ENCODE measurements at places on chromosomes 11 and 22. TPM values are rescaled to one million over a fixed set of nuclear protein-coding genes. Genes with fewer than 3 reads are reported as not detected.

DNA sequence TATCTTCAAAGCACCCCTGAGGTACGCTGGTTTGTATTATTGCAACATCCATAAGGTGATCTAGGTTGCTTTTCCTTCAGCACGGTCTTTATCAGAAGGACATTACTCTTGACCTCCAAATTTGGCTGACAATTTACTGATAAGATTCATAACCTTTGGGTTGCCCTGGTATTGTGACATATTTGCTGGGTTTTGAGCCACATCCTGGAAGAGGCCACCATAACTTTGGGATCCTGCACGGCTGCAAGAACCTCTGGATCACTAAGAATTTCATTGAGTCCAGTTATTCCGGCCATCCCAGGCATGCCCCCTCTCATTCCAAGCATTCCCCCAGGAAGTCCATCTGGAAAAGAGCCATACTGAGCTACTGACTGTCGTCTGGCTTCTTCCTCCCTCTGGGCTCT, 6.5 kb upstream of the PLET1 start:
- H3K27ac ChIP-seq = no peak overlapping the region
- H3K4me3 ChIP-seq = no peak overlapping the region
- no peaks in the 10 kb centered on the region for H3K27me3 ChIP-seq
- H3K4me1 ChIP-seq = no peaks in the 10 kb centered on the region

DNA sequence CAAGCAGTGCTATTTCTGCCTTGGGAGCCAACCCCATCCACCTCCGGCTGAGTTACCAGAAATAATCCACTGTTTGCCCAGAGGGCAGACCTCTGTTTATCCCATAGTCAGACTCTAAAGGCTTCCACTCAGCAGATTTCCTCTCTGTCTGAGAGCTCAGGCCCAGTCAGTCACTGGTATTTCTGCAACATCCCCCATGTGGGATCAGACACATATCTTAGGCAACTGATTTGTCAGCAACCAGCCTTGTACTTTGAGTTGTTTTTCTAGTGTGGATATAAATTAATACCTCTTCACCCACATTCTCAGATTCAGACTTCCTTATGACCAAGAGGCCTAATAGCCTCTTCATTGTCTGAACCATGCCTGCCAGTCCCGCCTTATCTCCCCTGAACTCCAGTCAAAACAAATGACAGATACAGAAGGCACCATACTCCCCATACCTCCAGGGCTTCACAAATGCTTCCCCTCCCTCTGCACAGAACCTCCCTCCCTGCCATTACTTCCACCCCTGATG, 193.6 kb downstream of the FAM76B start:
- H3K27me3 ChIP-seq = no peaks in the 10 kb centered on the region
- no peak for DNase-seq
- H3K4me3 ChIP-seq = no peak overlapping the region

SFI1 gene
- total RNA-seq = 70.1 TPM

- no peaks in the 10 kb centered on the region for H3K36me3 ChIP-seq
- H3K4me1 ChIP-seq = no peaks in the 10 kb centered on the region
Measured at GRCh38 chr11:68692115-68692514, 7.8 kb downstream of the GAL start.

DNA sequence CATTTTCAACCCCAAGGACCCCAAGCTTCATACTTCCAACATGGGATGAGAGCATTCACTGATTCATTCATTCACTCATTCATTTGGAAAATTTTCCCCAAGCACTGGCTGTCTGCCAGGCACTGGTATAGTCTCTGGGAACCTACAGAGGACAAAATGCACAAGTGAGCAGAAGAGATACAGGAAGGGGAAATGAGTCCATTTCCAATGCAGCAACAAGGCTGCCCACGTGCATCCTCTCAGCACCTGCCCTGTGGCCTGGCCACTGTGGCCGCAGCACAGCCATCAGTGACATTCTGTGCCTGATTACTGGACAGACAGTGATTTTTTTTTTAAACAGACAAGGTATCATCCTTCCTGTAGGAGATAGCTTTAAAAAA, 96.0 kb upstream of the PITPNB start:
- H3K36me3 ChIP-seq = no peaks in the 10 kb centered on the region
- H3K4me3 ChIP-seq = no peak overlapping the region
- H3K27me3 ChIP-seq = no peaks in the 10 kb centered on the region
- no peak for DNase-seq

- no peak for DNase-seq
- H3K4me1 ChIP-seq = peaks cover 39% of the 10 kb centered on the region
- no peak overlapping the region for H3K27ac ChIP-seq
Measured at GRCh38 chr11:60928563-60929001, 4.3 kb downstream of the TMEM132A start.

DNA sequence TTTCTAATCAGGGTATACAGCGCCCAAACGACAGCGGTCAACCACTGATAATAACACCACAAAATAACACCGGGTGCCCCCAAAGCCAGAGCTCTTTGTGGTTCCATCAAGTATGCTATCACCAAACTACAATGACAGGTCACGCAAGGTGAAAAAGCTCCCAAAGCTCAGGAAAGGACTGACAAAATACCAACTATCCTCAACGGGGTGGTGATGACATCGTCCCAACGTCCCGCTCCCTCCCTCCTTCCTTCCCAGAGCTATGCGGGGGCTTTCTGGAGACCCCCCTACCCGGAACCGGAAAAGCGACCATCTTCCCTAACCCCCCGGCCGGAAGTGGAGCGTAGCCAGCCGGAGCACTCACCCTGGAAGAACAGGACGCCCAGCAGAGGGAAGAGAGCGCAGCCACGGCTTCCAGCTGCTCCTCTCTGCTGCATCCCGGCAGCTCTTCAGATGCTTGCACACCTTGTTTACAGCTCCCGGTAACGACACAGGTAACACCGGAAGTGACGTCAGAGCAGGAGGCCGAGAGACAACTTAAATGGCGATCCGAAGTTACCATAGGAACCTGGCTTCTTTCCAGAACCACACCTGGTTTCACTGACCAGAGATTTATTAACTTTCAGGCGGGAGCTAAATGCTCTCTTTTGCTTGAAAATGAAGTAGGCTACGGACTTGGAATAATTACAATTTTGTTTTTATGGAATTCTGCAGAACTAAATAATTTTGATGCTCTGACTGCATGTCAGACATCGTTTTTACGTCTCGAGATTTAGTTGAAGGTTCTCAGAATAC, at the start of gene MPZL3:
Gene MPZL3 (minus strand): TSS at position 508 of the 795 bp plus-strand sequence. CDS start 71 bp downstream, at position 437.
- peak within 1 kb of the TSS; percentile 83 for H3K4me3 ChIP-seq
- peak; percentile 85 for DNase-seq
- no peaks in the 10 kb centered on the region for H3K27me3 ChIP-seq
- peak within 1 kb of the TSS; percentile 87 for H3K27ac ChIP-seq
- H3K4me1 ChIP-seq = no peaks in the 10 kb centered on the region
- no peaks in the 10 kb centered on the region for H3K36me3 ChIP-seq

DNA sequence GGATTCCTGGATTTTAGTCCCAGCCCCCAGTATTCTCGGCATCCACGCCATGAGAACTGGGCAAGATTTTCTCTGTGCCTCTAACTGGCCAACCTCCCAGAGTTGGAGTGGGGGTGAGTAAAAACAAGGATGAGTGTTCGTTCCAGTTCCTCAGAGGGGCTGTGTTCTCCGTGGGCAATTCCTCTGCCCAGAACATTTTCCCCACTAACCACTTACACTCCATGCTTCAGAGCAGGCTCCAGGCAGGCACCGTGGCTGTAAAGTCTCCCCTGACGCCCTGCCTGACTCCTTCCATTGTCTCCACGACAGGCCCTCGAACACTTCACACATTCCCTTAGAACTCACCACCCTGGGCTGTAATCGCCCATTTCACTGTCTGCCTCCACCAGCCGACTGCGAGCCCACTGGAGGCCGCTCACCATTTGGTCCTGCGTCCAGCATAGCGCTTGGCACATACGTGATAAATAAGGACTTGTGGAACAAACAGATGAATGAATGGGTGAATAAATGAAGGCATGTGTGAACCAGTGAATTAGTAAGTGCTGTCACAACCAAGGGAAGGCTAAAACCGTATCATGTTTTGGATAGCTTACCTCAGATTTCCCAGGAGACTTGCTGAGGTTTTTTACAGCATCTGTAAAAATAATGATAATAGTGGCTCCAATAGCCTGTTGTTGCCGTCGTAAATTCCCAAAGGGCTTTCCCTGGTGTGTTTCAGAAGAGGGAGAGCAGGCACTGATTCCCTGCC, 6.1 kb downstream of the APLNR start:
- DNase-seq = no peak
- H3K4me3 ChIP-seq = no peak overlapping the region
- H3K4me1 ChIP-seq = no peaks in the 10 kb centered on the region
- H3K27me3 ChIP-seq = no peaks in the 10 kb centered on the region

PHF21B gene
- total RNA-seq = 0.08 TPM

OR2D3 gene
- not detected for total RNA-seq

All from GM12878 (cell line).